Fibroblast of skin of abdomen (primary cell): ENCODE measurements at places on chromosomes 3 and 15.

- DNase-seq: no peak
Measured at GRCh38 chr3:23465569-23465968, 262.4 kb downstream of the UBE2E2 start.

GRCh38 chr15:25771338-25771706 is 91.8 kb downstream of the ATP10A start:
- DNase-seq: no peak

- peak; percentile 29 for DNase-seq
Measured at GRCh38 chr15:100835636-100836035, 44.0 kb upstream of the ALDH1A3 start.

- peak; percentile 38 for DNase-seq
Measured at GRCh38 chr3:172627057-172627809, 83.6 kb downstream of the NCEH1 start.

- peak; percentile 53 for DNase-seq
Measured at GRCh38 chr3:24270204-24270691, 224.4 kb downstream of the THRB start.

DNA sequence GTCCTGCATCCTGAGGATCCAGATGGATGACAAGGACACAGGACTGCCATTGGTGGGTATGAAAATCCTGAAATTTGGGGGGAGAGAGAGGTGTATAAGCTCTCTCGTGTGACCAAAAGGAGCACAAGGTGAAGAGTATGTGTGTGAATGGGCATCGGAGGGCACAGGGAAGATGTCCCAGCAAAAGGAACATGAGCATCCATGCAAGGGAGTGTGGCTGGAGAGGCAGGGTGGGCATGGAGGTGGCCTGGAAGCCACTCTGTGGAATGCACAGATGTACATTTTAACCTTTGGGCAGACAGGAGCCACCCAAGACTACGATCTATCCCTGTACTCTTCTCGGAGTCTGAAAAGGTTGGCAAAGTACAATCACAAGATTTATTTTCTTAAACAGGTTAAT is 54.5 kb downstream of the CAPN7 start:
- no peak for DNase-seq

- DNase-seq: no peak
Measured at GRCh38 chr3:126381966-126382365, 12.7 kb upstream of the CFAP100 start.

DNA sequence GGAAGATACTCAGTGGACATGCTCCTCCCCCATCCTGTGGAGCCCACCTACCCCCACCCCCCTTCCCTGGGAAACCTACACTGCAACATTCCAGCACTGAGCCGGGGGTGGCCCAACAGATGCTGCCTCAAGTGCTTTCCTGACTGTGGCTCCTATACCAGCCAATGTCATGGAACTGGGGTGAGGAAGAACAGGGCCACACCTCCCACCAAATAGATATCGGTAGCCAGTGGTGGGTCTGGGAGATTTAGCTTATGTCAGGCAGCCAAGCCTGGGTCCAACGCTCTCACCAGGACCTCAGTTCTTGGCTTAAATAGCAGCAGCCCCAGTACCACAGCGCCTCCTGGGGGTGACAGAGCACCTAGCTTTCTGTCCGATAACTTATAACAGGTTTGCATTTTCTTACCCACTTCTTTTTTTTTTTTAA is 30.3 kb downstream of the CDC25A start:
- DNase-seq: peak; percentile 64

GRCh38 chr3:135930255-135930654 is 35.3 kb upstream of the PPP2R3A start:
- peak; percentile 23 for DNase-seq

- peak; percentile 78 for DNase-seq
Measured at GRCh38 chr15:62739507-62739906, 303.0 kb upstream of the TPM1 start.

DNA sequence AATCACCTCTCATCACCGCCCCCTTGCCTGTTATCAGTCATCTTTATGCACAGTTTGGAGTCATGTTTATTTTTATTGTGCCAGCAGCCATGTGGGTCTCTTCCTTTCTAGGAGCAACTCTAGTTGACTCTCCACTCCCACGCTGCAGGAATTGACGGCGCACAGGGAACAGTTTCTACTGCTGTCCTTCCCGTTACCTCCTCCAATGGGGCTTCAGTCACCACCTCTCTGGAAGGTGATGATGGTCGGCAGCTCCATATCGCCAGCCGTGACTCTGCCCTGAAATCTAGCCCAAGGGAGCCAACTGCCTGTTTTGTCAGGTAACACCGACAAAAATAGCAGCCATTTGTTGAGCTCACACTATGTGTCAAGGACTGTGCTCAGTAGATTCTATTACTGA is 35.6 kb upstream of the FAM107A start:
- DNase-seq: no peak

DNA sequence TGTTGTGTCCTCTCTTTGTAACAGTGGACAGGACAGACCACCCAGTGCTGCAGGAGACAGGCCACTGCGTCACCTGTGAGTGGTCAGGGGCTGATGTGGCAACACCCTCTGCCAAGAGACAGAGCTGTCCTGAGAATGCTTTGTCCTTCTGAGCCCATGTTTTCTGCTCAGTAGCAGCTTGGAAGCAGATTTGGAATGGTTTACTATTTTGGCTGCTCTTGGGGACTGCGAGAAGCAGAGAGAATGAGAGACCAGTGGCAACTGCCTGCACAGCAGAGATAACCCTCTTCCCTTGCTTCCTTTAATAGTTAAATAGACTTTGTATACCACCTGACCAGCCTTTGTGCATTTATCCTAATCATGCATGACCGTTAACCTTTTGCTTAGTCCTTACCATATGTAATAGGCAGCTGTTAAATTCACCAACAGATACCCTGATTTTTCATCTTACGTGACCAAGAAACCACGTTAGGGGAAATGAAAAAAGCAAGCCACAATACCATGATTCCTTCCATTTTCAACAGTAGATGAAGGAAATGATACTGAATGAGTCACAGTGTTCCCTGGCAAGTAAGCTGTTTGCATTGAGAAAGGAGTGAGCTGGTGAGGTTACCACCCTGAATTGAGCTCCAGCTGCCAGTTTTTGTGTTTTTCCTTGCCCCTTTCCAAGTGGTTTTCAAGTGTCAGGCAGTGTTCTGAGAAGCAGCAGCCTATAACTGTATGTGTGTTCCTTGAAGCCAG is 35.5 kb downstream of the B3GALNT1 start:
- DNase-seq: peak; percentile 30

- DNase-seq: no peak
Measured at GRCh38 chr15:75032395-75032794, 9.0 kb downstream of the PPCDC start.

GRCh38 chr3:66083784-66084213 is 45.1 kb upstream of the MAGI1 start:
- no peak for DNase-seq

GRCh38 chr3:150149651-150150051 is 179.0 kb upstream of the PFN2 start:
- peak; percentile 82 for DNase-seq

DNA sequence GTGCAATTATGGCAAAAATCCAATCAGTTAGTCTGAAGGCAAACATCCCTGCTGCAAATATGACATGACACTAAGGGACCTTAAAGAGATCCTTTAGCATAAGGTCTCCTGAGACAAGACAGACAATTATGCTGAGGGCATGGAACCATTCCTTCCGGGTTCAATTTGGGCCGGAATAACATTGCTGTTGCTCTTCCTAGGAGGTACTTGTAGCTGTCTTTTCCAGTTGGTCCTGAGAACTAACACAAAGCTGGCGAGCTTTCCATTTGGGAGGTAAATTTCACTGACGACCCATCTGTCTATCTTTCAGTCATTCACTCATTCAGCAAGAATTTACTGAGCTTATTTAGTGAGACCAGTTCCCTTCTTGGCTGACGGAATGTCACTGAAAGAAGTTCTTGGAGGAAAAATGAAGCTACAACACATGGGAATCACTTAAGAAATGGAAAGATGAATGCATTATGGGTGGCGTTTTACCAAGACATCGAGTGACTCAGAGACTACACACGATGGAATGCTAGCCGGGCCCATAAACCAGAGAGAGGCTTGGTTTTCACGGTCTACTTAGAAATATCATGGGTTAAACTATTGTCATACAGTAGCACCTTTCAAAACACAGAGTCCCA is 215.5 kb downstream of the PDZRN3 start:
- DNase-seq: peak; percentile 95

GRCh38 chr3:192281207-192281880 is 446.0 kb downstream of the FGF12 start:
- no peak for DNase-seq

GRCh38 chr15:89198934-89199333 is 22.4 kb downstream of the RLBP1 start:
- no peak for DNase-seq

DNA sequence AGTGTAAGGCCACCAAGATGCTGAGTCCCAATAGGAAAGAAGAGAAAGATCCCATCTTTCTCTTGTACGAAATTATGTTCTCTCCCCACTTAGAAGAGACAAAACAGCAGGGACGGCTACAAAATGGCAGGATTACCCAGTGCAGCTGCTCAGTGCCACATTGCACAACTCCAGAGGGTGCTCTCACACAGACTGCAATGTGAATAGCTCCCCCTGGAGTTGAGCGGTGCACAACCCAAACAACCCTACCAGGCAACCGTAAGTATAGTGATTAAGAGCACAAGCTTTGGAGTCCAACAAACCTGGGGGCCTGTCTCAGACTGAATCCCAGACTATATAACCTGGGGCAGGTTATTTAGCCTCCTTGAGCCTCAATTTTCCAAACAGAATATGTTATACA is 3.1 kb upstream of the BHLHE40 start:
- DNase-seq: peak; percentile 71

DNA sequence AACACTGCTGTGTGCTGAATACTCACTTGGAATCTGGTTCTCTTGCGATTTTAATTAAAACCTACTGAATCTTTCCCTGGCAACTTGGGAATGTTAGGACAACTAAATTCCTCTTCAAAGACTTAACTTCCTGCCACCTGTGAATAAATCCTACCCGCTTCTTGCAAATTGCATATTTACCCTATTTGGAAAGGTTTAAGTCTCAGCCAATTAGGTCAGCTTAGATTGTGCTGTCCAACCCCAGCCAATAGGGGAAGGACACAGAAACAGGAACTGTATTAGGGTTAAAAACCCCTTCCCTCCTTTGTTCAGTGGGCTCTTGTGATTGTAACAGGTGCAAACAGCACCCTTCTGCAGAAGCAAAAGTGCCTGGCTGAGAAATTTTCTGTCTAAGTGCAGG is 38.6 kb upstream of the FSTL1 start:
- peak; percentile 27 for DNase-seq

DNA sequence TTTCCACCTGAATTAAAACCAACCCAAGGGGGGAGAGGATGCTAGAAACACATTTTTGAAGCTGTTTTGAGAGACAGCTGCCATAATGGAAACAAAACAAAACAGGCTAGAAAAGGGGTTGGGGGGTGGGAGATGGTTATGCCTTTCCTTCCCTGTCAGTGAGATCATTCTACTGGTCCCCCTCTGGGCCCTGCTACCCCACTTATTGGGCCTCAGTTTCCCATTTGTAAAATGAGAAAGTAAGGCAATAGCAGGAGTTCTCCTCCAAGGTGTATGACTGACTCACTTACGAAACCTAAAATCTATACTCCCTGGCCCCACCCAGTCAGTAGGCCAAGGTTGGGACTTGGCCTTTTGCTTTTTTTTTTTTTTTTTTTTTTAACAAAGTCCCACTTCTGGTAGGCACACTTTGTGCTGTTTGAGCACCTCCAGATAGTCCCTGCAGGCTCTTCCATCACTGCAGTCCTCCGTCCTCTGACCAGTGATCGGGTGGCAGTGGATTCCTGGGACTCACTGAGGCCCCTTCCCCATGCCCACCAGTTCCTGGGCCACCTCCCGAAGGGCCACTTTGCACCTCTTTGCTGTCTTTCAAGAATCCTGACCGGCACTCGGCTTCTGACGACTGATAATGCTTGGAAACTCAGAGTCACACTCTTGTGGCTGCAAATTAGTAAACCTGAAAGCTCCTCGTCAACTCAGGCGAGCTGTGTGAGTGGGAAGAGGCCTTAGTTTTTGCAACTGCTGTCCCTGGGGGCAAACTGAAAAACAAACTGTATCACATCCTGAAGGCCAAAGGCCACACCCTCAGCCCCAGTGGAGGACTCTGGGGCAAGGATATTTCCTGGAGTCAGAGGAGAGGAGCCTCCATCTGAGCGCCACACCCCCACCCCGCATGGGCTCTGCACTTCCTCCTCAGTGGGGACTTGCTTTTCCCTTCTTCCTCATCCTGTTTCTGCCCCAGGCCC is 6.7 kb upstream of the PSTPIP1 start:
- no peak for DNase-seq

- no peak for DNase-seq
Measured at GRCh38 chr3:58529516-58530353, 7.3 kb downstream of the ACOX2 start.

GRCh38 chr3:51295625-51296024 is 89.5 kb upstream of the MANF start:
- DNase-seq: no peak

DNA sequence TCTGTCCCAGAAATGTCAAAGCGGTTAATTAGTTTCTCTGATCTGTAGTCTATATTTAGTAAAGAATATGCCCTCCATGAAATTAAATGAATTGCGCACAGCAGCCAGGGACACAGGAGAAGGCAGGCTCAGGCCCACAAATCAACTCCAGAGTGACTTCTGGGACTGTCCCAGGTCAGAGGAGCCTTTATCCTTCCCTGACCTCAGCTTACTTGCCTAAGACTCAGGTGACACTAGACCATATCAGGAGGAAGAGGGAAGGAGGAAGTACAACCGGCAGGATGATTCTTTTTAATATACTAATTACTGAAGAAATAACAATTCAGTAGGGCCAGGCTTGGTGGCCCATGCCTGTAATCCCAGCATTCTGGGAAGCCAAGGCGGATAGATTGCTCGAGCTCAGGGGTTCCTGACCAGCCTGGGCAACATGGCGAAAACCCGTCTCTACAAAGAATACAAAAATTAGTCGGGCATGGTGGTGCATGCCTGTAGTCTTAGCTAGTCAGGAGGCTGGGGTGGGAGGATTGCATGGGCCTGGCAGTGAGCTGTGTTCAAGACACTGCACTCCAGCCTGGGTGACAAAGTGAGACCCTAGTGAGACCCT is 1.8 kb upstream of the GPR15 start:
- no peak for DNase-seq

DNA sequence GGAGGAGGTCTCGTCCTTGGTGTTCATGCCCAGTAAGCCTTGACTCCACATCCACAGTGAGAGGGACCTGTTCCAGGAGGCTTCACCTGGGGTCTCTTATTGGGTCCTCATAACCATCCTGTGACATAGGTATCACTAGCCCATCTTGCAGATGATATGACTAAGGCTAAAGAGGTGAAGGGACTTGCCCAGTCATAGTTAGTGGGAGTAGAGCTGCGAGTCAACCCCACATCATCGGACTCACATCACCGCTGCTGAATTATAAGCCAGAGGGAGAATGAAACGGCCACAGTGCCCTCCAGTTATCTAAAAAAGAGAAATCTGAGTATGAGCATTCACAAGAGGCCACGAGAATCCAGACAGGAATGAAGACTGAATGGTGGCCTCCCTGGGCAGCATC is 66.0 kb downstream of the MESD start:
- no peak for DNase-seq

- DNase-seq: no peak
Measured at GRCh38 chr3:157520485-157521150, 17.4 kb upstream of the VEPH1 start.
